Lung (tissue), 17 donors: ENCODE measurements at places on chromosomes 3 and 15.

- no peak for DNase-seq
Observed at GRCh38 chr15:58053315-58054153, 12.0 kb downstream of the ALDH1A2 start.

DNA sequence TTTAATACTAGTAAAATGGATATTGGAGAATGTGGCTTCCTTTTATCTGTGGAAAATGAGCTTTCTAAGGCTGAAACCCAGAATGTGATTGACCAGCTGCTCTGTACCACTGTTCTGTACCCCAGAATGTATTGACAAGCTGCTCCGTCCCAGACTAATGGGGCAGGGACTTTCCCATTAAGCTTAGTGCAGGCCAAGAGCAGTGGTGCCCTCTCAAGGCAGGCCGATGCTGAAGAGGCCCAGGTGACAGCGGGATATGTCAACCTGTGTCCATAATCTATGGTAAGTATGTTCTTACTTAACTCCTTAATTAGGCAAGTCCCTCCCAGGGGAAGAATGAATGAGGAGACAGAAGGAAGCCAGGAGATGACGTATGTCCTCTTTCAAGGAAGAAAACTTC, 31.1 kb downstream of the SGO1 start:
- DNase-seq, result no peak

DNA sequence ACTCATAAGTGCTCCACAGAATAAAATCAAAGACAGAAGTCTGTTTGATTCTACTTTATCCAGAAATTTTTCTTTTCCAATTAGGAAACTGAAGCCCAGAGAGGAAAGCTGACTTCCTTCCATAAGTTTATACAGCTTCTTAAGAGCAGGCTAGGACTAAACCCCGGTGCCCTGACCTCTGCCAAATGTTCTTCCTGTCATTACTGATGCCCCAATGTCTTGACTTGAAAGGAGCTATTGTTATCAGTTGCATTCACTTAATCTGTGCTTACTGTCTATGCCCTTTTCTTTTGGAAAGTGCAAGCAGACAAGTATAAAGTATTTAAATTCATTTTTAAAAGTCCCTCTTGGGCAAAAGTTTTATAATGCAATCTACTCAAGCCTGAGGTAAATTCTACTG, 18.1 kb downstream of the CD200 start:
- DNase-seq, result peak; percentile 31

DNA sequence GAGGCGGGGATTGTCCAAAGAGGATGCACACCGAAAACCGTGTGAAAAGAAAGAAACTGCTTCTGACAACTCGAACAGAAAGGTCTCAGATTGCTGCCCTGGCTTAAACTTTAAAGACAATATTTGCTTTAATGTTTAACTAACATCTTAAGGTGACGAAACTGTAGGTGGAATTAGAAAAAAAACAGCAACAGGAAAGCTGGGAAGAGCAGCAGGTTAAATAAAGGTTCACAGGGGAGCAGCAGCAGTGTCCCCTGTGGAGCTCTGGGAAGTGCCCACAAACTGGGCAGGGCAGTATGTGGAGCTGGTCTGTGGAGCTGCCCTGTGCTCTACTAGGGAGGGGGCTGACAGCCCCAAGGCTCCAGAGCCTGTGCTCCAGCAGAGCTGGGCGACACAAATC, 25.4 kb downstream of the RUVBL1 start:
- DNase-seq, result peak; percentile 15

- DNase-seq, result peak; percentile 74
Observed at GRCh38 chr15:56821721-56822425, 88.6 kb upstream of the ZNF280D start.

- DNase-seq, result no peak
Observed at GRCh38 chr3:122025296-122025695, 3.2 kb upstream of the ILDR1 start.

DNA sequence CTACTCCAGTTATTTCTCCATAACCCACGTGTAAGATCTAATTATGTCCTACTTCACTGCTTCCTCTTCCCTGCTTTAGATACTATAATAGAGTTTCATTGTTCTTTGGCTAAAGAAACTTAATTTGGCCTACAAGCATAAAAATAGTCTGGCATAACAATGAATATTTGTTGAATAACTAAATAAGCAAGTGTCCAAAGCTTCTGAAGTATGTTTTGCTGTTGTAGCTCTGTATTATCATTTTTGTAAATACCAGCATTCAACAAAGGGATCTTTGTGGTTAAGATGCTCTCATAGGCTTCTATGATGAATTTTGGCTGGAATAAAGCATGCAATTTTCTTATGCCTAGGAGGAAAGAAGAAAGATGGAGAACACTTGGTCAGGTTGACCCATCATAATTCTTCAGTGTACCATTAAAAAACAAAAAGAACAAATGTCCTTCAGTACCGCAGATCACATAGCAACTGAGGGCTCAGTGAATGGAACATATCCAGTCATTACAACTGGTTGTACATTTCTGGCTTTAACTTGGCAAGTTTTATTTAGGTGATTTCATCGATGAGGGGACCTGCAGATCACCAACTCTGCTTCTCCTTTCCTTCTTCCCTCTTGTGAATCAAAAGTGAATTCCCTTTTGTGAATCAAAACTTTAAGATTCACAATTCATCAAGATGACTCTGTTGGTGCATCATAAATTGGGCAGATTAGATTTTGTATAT, 465.9 kb upstream of the TGFBR2 start:
- DNase-seq, result no peak

DNA sequence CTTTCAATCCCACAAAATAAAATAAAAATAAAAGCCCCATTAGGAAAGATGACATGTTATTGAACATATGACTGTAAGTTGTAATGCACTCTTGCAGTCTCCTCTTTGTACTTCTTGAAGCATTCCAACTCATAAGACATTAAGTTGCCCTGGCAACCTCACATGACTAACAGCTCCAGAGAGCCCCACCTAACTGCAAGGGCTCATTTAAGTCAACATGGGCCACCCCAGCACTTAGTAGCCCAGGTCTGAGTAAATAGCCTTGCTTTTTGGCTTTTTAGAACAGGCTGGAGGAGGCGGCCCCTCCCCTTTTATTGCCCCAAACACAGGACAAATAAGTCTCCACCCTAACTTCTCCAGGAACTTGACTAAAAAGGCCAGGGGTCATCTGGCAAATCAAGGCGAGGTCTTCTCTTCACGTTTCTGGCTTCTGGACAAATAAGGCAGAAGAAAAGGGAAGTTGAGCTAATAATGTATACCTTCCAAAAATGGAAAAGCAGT, 135.1 kb downstream of the TMCO5A start:
- DNase-seq, result peak; percentile 67

- DNase-seq, result peak; percentile 60
Observed at GRCh38 chr3:141294301-141294700, 62.7 kb downstream of the PXYLP1 start.

DNA sequence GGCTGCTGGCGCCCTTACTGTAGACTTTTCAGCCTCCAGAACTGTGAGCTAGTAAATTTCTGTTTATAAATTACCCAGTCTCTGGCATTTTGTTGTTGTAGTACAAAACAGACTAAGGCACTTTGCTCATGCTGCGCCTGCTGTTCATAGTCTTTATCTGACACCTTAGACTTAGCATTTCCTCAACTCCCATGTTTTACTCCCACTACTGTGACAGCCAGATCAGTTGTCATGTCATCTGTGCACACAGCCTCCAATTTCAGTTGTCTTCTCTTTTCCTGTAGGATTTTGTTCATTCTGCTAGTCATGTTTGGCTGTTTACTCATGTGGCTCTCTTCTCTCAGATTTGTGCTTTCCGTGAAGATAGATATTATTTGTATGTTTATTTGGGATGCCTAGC, 62.0 kb downstream of the TCF12 start:
- DNase-seq, result no peak

GRCh38 chr3:138594150-138594934, at the start of gene CEP70:
Gene CEP70, minus strand, starts transcription at chr3:138594260. Its CDS starts 21,333 bp downstream, at chr3:138572927.
- peak; percentile 98 for DNase-seq

DNA sequence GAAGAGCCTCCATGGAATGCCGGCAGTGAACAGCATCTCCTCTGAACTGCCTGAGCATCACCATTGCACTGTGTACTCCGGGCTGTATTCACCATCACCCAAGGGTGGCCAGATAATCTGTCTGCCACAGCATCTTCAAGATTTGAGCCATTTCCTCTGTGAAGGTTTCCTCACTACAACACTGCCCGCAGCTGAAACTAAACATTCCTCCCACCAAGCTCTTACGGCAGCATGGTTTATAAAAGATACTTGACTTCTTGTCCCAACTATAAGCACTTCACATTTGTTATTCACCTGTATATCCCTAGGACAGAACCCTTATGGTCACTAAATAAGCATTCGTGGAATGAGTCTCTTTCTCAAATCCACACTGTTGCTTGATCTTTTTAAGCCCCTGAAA, 125.9 kb downstream of the SST start:
- DNase-seq, result no peak

GRCh38 chr15:38164061-38164460, 88.6 kb upstream of the SPRED1 start:
- DNase-seq, result no peak

DNA sequence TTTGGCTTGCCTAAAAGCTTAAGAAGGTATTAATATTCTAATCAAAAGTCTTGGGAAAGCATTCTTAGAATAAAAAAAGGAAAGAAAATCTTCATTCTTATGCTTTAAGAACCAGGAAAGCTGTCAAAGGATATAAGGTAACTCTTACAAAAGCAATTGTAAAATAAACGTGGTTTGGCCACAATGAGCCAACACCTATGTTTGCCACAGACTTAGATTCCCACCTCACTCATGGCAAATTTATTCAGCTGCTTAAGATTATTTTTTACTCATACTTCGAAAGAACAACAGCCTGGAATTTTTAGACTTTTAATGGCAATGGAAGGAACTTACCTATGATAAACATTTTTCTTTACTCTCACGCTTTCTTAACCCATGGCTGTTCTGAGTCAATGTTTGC, 38.4 kb downstream of the AGTR1 start:
- DNase-seq, result no peak

DNA sequence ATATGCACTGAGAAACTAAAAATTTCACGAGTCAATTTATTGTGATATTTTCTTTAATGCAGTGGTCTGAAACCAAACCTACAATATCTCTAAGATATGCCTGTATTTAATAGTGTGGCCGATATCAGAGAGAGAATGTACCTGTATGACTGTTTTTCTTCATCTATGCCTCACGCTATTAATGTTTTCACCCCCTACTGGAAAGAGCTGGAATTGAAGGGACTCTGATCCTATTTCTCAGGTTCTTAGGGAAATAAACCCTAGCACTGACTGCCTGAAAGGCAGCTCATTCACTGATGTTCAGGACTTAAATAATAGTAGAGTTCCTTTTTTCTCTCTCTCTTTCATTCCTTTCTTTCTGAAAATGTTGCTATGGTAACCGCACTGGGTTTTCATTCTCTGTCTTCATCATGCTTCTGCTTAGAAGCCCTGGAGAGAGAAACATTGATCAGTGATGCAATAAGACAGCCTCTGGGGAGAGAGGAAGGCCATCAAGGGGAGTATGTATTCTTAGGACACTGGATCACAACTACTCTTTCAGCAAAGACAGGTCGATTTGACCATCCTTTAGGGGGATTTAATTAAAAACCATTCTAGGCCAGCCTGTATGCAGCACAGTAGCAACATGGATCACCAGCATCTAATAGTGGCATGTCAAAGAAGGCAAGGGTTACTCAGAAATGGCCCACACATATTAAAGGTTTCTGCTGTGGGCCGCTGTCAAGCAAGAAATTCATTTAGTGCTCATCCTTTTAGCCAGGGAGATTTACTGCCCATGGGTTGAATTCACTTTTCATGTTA, 1135.7 kb downstream of the IGSF11 start:
- DNase-seq, result no peak

DNA sequence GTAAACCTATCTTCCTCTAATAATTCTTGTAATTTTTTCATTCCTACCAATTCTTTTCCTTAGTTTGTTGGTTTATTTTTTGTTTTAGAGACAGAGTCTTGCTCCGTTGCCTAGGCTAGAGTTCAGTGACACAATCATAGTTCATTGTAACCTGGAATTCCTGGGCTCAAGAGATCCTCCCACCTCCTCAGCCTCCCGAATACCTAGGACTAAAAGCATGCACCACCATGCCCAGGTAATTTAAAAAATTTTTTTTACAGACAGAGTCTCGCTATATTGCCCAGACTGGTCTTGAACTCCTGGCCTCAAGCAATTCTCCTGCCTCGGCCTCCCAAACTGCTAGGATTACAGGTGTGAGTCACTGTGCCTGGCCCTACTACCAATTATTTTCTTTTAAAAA, 220.2 kb downstream of the ERC2 start:
- no peak for DNase-seq

GRCh38 chr3:47221798-47222197, 57.9 kb upstream of the SETD2 start:
- DNase-seq, result no peak

DNA sequence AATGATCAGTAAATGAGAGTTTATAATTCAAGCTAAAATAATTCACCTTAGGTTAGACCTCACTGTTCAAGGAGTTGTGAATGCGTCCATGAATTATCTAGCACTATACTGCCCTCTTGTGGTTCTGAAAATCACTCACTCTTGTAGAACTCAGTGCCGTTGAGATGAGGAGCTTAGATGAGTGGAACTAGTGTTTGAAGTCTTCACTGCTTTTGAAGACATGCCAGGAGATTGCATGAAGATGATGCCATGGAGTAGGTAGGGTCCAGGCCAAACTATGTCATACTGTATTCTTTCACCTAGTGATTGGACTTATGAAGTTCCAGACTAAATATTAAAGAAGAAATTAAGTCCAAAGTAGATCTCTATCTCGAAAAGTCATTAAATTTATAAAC, 28.8 kb downstream of the LYSMD4 start:
- DNase-seq, result peak; percentile 42

GRCh38 chr3:39981547-39982184, 172.3 kb downstream of the MYRIP start:
- no peak for DNase-seq

- DNase-seq, result no peak
Observed at GRCh38 chr3:3097958-3098357, 12.2 kb downstream of the IL5RA start.

DNA sequence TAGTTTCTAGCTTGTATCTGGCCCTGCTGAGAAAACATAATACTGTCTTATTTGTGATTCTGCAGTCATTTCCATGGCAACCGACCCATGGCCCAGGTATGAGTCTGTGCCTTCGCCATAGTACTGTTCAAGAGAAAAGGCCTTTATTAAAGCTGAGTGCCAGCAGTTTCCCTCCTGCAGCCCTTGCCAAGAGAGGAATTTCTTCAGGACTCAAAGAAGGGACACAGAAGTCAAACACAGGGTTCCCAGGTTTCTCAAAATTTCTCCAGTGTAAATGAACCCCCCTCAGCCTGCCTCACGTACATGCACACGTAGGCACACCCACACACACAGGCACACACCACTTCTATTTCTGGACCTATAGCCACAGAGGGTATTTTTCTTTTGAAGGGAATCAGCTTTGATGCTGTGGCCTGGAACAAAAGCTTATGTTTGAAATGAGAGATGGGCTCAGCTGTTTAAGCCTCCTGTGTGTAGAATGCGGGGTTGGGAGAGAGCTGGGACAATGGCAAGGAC, 269.2 kb downstream of the PDCD6IP start:
- DNase-seq, result no peak
